ENCODE measurements at places on chromosomes 7 and 10. TPM values are rescaled to one million over a fixed set of nuclear protein-coding genes. Genes with fewer than 3 reads are reported as not detected.

Gene PDK4
- 21.0 TPM for polyA plus RNA-seq

Gene CPN1
- polyA plus RNA-seq: 3.2 TPM

Gene SPDYE8
- polyA plus RNA-seq: 0.21 TPM

Gene PTF1A
- not detected for polyA plus RNA-seq

Gene KIF20B
- polyA plus RNA-seq: 16.5 TPM

Gene ITIH5
- polyA plus RNA-seq: 24.2 TPM
